ENCODE measurements at places on chromosomes 4 and X.

DNA sequence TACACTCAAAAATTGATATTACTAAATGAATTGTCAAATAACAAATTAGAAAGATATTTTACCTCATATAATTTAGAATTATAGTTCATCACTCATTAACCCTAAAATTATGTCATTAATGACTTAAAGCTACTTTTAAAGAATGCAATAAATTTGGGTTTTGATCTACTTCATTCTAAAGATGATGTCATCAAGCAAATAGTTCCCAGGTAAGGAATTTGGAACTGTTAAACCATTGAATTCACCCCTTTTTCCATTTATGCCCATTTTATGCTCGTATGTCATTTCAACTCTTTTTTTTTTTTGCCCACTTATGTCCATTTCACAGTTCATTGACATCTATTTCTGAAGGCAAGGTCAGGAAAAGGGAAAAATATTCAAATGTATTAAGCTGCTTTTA, 135.5 kb downstream of the TLL1 start:
- no peak for DNase-seq

- DNase-seq: no peak
These were observed 5.3 kb downstream of the MPC1L start for GRCh38 chrX:40628506-40628905.

DNA sequence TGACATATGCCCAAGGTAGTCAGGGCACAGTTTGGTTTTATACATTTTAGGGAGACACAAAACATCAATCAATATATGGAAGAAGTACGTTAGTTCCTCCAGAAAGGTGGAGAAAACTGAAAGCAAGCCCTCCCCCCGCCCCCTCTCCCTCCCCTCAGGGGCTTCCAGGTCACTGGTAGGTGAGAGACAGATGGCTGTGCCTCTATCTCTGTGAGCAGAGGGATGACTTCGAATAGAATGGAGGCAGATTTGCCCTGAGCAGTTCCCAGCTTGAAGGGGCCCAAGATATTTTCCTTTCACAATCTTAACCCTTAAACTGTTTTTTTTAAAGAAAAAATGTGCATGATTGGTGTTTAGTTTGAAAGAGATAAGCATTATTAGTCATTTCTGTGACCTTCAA, 114.0 kb downstream of the PCDH10 start:
- no peak for DNase-seq

GRCh38 chrX:31629195-31629594, 557.4 kb upstream of the FTHL17 start:
- no peak for DNase-seq

- no peak for DNase-seq
These were observed 412.1 kb upstream of the RASGEF1B start for GRCh38 chr4:81883530-81884450.

DNA sequence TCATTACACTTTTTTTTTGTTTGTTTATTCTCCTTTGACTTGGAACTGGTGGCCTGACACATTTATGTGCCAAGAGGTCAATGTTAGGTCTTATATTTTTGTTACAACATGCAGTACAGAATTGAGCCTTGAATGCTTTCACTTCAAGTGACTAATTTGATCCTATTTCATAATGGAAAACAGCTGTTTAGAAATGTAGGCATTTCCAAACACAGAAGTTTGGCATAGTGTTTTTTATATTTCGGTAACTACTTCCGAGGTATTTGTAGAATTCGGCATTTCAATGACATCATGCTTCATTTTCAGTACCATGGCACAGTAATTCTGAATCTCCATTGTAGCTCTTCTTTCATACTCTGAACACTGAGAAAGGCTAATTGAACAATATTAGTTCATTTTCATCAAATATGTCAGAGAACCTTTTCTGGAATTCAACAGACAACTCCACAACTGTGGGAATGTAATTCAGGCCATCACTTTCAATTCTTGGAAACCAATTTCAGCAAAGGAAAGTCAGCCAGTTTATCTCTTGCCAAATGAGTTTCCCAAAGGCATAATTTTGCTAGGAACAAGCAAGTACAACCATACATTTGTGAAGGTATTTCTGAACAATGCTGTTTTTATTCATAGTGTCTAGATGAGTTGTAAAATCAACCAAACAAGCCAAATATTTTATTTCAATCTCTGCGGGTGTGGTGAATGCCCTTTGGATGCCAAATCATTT, 11.4 kb downstream of the FAM120C start:
- DNase-seq: no peak

- no peak for DNase-seq
These were observed 13.0 kb downstream of the DKC1 start for GRCh38 chrX:154775419-154776349.

Data from GM13976 (cell line).